ENCODE measurements at places on chromosomes 7 and 10.

- DNase-seq: peak; percentile 21
Measured at GRCh38 chr7:157032128-157032527, 21.7 kb upstream of the MNX1 start.

DNA sequence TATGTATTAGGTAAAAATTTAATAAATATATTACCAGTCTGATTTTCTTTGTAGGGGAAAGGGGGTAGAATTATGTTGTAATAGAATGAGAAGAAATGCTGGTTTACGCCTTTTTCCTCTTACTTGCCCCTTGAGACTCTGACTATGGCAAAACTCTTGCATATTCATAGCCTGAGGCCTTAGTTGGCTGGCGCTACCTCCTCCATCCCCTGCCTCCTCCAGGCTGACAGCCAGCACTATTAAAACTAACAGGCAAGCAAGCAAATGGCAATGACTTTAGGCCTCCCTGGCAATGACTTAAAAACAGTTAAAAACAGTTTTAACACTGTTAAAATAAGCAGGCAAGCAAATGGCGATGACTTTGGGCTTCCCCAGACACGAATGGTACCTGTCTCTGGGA is 14.4 kb downstream of the PKD2L1 start:
- DNase-seq: no peak

- no peak for DNase-seq
Measured at GRCh38 chr7:114648117-114648516, 233.5 kb downstream of the FOXP2 start.

- no peak for DNase-seq
Measured at GRCh38 chr7:148379677-148380076, 210.9 kb upstream of the C7orf33 start.

- no peak for DNase-seq
Measured at GRCh38 chr7:38928506-38928905, 19.5 kb upstream of the VPS41 start.

- no peak for DNase-seq
Measured at GRCh38 chr10:75470901-75471300, 39.5 kb downstream of the LRMDA start.

GRCh38 chr7:1939434-1940401 is 269.6 kb downstream of the ELFN1 start:
- no peak for DNase-seq

DNA sequence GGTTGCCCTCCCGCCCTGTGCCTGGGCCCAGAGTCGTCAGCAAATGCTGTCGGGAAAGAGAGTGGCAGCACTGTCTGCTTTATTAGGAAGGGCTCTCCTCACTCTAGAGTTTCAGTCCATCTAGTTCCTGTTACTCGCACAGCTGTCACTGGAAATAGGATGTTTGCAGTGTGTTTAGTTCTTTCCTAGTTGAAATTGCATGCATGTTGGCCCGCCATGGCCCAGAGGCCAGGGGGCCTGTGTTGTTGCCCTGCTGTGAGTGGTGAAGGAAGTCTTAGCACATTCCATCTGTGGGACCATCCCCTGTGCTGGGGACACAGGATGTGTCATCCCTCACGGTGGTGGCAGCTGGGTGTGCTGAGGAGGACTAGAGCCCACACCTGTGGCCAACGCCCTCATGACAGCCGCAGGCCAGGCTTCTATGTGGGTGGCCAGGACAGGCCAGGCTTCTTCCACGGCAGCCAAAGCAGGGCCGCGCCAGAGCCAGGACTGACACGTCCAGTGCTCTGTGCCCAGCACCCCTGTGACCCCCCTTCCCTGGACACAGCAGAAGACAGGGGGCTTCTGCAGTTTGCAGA is 45.4 kb downstream of the ZNF467 start:
- DNase-seq: no peak

DNA sequence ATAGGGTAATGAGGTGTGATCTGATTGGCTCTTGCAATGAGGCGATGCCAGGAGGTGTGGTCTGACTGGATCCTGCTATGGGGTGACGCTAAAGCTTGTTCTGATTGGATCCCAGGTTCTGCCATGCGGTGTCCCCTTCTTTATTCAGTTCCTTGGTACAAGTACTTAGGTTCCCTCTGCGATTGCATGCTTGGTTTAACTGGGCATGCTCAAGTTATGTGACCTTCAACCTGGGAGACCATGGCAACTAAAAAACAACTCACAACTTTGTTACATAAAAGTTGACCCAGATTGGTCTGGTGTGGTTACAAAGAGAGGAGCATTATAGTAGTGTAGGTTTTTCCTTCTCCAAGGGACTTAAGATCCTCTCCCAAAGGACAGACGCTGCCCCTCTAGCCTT is 49.5 kb upstream of the DNAJC1 start:
- DNase-seq: no peak

Measured in H7 (cell line).